ENCODE measurements at places on chromosomes 13 and 19. TPM values are rescaled to one million over a fixed set of nuclear protein-coding genes. Genes with fewer than 3 reads are reported as not detected.

Gene RFPL4A
- total RNA-seq: not detected

Gene NCAN
- total RNA-seq: under 0.01 TPM

GRCh38 chr13:98752467-98753290 is at the start of gene SLC15A1:
Gene SLC15A1 (minus strand): TSS chr13:98752672. CDS start chr13:98752598, 74 bp downstream.
- no peaks in the 10 kb centered on the region for H3K4me1 ChIP-seq
- H3K27me3 ChIP-seq: peaks cover 31% of the 10 kb centered on the region
- H3K4me3 ChIP-seq: peak within 1 kb of the TSS; percentile 14
- no peak within 1 kb of the TSS for H3K27ac ChIP-seq

Gene DNAAF3
- total RNA-seq: 0.17 TPM

DNA sequence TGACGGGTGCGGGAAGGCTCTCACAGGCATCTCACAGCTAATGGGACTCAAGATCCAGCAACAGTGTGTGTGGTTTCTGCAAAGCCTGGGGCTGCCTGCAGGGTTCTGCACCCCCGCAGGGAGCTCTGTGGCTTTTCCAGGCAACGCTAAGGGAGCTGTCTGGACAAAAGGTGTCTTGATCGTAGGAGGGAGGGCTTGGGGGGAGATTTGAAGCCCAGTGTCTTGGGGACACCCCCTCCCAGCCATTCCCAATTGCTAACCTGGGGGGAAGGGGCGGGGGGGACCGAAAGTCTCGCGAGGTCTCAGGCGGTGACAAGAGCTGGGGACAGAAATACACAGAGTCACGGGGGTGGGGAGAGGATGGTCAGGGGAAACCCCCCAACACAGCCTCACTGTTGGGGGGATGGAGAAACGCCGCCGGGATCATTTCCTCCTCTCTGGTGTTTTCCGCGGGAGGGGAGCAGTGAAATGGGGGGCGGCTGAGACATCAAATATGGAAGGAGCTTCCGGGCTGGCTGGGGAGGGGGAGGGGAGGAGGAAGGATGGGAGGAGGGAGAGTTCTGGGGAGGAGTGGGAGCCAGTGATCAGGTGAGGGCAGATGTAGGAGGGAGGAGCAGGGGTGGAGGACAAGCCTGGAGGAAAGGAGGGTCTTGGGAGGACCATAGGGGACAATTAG is 13.3 kb downstream of the KCNC3 start:
- H3K4me3 ChIP-seq: no peak overlapping the region
- no peak overlapping the region for H3K27ac ChIP-seq
- no peaks in the 10 kb centered on the region for H3K36me3 ChIP-seq

GRCh38 chr13:36837354-36838092 is 18.5 kb downstream of the RFXAP start:
- H3K27me3 ChIP-seq: no peaks in the 10 kb centered on the region
- H3K36me3 ChIP-seq: no peaks in the 10 kb centered on the region
- H3K27ac ChIP-seq: no peak overlapping the region
- no peak for DNase-seq
